ENCODE measurements at places on chromosomes 5 and 9.
A peak's percentile ranks its signal among the peaks of the same experiment; 100 is the strongest.

DNA sequence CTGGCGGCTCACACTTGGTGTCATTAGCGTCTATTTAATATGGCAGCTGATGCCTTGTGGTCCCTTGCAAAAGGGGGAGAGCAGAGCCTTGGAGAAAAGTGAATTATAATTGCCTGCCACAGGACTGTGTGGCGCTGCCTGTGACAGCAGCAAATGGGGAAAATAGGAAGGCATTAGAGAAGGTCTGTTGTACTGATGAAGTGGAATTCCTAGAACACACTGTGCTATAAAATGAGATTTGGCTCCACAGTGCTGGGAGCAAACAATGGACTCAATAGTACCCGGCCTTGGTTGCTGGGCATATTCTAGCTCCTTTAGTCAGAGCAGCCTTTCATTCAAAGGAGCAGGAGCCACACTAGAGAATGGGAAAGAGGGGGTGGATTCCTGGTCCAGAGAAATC, 21.3 kb downstream of the SEMA6A start:
- DNase-seq = no peak

- DNase-seq = peak; percentile 61
Measured at GRCh38 chr9:13607481-13608441, 328.3 kb upstream of the MPDZ start.

GRCh38 chr5:172902497-172903472, 56.4 kb upstream of the RPL26L1 start:
- peak; percentile 81 for DNase-seq

GRCh38 chr5:153147891-153148623, 342.4 kb upstream of the GRIA1 start:
- peak; percentile 9 for DNase-seq

DNA sequence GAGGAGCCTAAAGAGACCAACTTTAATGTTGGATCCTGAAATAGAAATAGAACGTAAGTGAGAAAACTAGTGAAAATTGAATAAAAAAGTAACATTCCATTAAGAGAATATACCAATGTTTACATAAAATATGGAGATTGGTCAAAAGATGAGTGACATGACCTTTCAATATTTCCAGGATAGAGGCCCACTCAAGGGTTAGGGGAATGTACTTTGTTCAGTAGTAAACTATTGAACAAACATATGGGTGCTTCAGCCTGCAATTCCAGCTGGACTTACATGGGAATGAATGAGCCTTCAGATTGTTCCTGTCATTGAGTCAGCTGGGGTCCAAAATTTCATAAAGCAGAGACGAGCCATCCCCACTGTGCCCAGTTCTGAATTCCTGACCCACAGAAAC, 371.7 kb upstream of the POU5F2 start:
- no peak for DNase-seq

GRCh38 chr5:172857982-172858381, 23.9 kb downstream of the ERGIC1 start:
- no peak for DNase-seq

DNA sequence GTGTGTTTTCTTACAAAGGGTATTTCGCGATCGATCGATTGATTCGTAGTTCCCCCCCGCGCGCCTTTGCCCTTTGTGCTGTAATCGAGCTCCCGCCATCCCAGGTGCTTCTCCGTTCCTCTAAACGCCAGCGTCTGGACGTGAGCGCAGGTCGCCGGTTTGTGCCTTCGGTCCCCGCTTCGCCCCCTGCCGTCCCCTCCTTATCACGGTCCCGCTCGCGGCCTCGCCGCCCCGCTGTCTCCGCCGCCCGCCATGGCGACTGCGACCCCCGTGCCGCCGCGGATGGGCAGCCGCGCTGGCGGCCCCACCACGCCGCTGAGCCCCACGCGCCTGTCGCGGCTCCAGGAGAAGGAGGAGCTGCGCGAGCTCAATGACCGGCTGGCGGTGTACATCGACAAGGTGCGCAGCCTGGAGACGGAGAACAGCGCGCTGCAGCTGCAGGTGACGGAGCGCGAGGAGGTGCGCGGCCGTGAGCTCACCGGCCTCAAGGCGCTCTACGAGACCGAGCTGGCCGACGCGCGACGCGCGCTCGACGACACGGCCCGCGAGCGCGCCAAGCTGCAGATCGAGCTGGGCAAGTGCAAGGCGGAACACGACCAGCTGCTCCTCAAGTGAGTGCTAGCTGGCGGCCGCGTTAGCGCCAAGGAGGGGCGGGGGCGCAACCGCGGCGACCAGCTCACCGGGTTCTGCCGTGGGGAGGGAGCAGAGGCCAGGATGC, 480 bp downstream of the LMNB1 start:
- DNase-seq = peak; percentile 53
